ENCODE measurements at places on chromosomes 12 and 14.

GRCh38 chr12:71242511-71242910 lies 84.7 kb upstream of the TSPAN8 start:
- no peak for DNase-seq

- DNase-seq, result no peak
Measured at GRCh38 chr12:67410667-67411067, 141.5 kb downstream of the CAND1 start.

DNA sequence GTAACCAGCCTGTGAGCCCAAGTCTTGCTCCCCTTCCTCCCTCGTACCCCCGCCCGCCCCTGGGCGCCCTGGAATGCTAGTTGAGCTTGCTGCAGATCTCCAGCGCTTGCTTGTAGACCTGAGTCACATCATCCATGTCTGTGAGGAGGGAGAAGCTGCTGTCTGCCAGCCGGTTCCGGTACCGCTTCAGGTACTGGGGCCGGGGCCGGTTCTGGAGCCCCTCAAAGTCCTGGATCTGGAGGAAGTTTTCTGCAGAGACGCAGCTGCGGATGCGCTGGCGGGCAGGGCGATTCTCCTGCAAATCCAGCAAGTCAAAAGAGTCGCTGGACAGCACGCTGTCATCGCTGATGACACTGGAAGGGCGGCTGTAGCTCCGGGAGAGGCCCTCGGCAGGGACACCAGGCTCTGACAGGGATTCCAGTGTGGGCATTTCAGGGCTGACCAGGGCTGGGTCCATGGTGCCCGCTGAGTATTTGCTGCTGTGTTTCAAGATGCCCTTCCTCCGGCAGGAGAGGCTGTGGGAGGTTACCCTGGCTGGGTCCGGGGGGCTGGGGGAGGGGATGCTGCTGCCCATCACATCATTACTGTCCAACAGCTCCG lies 71.9 kb downstream of the NUAK1 start:
- DNase-seq, result no peak

DNA sequence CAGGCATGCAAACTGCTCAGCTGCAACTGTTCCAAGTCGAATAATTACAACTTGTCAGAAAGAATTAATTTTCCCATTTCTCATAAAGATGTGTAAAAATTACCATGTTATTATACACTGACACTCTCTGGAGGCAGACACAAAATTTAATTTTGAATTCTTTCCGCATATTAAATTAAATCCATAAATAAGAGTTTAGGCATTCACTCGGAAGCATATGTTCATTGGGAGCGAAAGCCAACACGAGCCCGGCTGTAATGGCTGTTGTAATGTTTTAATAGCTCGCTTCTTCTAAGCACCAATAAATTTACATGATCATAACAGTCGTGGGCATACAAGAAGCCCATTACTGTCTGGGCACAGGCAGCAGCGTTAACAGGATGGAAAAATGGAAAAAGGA lies 189.6 kb upstream of the SOX5 start:
- no peak for DNase-seq

DNA sequence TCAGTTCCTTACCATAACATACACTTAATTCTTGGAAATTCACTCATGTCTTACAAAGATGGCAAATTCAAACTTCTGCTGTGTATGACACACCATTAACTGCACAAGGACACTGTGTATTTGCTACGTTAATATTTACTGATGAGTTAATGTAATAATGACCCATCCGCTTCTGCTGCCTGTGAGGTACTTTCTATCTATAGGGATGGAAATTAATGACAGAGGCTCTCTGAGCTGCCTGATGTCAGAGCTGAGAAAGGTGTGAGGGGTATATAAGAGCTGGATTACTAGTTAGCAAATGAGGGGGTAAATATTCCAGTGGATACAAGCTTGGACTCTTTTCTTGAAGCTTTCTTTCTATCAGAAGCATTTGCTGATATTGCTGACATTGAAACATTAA lies at the start of gene IAPP:
Gene IAPP (plus strand): TSS at position 301 of the 400 bp plus-strand sequence. CDS start 450 bp downstream, outside the sequence.
- no peak for DNase-seq

GRCh38 chr12:27869567-27869966 lies 89.5 kb upstream of the MANSC4 start:
- DNase-seq, result no peak

- no peak for DNase-seq
Measured at GRCh38 chr12:49109641-49110463, 795 bp downstream of the LMBR1L start.

GRCh38 chr12:121400332-121401139 lies 618 bp downstream of the RNF34 start:
- DNase-seq, result peak; percentile 36

GRCh38 chr12:119334430-119335170 lies at the start of gene CCDC60:
Gene CCDC60, plus strand, starts transcription at chr12:119334729. Its CDS starts 448 bp downstream, at chr12:119335177.
- DNase-seq, result no peak

DNA sequence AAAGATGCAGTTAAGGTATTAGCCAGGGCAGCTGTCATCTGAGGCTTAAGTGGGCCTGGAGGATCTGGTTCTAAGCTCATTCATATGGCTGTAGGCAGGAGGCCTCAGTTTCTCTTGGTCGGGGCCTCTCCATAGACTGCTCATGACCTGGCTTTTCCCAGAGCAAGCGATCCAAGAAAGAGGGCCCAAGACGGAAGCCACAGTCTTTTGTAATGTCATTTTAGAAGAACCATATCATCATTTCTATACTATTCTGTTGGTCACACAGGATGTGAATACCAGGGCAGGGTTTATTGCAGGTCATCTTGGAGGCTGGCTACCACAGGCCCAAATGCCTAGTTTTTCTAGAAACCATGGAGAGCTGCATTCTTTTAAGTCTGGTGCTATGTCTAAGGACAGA lies 47.7 kb downstream of the GNG2 start:
- DNase-seq, result no peak

DNA sequence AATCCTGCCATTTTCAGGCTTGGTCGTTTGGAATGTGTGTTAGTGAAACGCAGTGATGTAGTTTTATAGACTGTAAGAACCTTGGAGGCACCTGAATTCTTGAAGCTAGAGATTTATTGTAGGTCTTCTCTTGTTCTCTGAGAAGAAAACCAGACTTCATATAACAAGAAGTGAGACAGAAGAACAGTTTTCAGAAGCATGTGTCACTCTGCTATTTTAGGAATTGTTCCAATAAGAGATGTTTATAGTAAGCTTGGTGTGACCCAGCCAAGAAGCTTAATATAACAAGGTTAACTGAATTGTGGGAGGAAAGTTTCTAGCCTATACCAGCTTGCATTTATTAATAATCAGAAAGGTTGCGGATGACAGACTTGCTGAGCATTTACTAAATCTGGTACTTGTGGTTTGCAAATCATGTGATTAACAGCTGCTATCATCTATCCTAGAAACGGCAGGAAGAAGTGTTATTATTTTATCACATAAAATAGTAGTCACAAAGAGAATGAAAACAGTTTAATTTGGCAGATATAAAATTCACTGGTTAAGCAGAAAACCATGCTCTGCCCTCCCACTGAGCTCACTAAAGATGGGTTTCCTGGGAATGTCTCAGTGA lies 49.2 kb upstream of the BCAT1 start:
- no peak for DNase-seq
